ENCODE measurements at places on chromosomes 5 and 9.

- no peak for DNase-seq
These were observed 38.7 kb downstream of the CCDC125 start for GRCh38 chr5:69293882-69294281.

DNA sequence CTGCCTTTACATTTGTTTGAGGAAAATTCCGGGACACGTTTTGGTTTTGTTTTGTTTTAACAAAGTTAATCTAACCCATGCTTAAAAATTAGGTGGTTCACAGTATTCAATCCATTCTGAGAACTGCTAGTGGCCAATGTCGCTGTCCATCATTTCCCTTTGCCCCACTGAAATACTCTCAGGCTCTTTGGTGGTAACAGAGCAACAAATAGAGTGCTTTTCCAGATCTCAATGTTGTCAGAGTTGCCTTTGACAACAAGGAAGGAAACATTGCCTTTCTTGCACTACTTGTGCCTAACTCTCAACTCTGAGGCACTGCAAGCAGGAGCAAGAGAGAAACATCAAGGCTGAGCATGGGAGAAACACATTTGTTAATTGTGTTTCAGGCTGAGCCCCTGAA, 154.0 kb downstream of the MCTP1 start:
- peak; percentile 4 for DNase-seq

DNA sequence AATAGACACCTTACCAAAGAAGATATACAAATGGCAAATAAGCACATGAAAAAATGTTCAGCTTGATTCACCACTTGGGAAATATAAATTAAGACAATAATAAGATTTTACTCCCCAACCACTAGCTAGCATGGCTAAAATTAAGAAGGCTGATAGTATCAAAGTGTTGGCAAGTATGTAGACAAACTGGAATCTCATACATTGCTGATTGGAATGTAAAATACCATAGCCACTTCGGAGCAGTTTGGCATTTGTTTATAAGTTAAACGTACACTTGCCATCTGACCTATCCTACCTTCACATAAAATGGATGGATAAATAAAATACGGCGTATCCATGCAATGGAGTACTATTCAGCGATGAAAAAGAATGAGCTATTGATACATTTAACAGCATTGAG, 129.2 kb downstream of the ZNF462 start:
- DNase-seq = no peak

GRCh38 chr5:168604436-168604835, 25.3 kb upstream of the PANK3 start:
- no peak for DNase-seq

GRCh38 chr5:39023121-39023520, 51.1 kb downstream of the RICTOR start:
- DNase-seq = no peak

Data from fibroblast of skin of scalp (primary cell).